Activated CD4-positive, alpha-beta T cell treated with anti-CD3 and anti-CD28 coated beads, Interleukin-2, Interleukin-6, amounts not matched to agents 100 ng/mL and 50 ng/mL, durations not matched to agents 16 hours and 8 hours (primary cell): ENCODE measurements at places on chromosomes 6 and 20.

DNA sequence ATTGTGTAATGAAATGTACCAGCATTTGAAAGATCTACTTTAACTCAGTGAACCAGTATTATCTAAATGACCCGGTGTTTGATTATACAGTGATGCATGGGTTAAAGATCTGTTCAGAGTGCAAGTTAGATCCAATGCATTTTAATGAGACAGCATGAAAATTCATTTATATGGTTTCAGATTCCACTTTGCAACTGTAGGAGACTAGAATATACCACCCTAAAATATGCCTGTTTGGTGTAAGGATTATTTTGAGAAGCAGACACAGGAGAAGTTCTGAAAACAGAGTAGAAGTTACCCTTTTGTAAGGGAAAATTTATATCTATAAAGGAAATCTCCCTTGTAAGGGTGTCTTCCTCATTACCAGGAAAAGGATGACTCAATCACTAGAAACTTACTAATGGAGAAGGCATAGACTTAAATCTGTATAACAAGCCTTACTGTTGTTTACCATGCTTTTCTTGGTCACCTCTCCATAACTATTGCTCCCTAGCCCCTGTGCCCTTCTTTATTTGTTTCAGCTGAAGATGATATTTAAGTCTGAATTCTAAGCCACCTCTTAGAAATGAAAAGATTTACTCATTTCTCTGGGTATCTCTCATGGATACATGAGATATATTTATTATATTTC, 105.4 kb downstream of the NCOA3 start:
- peak; percentile 50 for DNase-seq

DNA sequence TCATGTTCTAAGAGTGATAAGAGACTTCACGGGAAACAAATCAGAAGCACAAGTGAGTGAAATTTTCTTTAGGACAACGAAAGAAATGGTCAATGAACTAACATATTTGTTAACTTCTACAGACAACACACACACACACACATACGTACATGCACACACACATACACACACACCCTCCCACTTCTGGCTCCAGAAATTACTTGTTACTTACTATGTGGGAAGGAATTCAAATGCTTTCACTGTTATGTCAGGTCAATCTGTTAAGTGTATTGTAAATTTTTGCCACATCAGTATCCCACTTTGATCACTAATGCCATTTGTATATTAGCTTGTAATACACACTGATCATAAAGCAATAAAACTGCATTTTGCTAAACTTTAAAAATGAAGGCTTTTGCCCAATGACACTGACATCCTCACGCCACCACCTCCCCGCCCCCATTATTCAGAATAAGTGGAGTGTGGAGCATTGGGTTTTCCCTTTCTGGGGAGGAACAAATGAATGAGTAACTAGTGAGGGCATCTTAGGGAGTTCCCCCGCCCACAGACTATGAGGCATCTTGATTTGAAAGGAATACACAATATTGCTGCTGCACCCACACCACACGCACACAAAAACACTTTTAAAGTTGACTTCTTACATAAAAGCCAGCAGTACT, 76.2 kb downstream of the ATXN1 start:
- DNase-seq = peak; percentile 88

DNA sequence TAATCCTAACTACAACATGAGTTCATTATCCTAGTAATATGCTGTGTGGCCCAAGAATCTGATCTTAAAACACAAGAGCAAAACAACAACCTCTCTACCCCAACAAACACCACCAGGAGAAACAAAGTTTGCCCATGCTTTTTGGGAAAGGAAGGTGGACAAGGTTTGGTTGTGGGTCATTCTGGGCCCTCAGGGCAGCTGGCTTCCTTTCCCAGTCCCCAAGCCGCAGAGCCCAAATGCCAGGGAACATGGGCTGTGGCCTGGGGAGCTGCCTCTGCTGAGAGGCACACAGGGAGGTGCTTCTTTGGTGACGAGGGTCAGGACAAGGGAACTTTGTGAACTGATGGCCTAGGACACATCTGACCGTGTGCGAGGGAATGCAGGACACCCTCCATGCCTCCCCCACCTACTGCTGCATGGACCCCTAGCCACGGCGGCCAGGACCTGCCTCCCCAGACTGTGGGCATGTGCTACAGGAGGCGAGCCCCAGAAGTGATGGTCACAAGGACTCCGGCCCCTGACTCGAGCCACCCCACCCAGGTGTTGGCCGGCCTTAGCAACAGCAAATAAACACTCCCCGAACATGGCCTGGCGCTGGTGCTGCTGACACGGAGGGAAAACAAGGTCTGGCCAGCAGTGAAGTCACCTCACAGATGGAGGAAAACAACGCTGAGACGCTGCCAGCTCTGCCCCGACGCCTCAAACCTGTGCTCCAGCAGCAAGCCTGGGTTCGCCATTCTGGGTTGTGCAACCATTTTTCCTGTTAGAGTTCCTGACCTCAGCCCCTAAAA, 55.6 kb downstream of the RRBP1 start:
- DNase-seq = no peak

DNA sequence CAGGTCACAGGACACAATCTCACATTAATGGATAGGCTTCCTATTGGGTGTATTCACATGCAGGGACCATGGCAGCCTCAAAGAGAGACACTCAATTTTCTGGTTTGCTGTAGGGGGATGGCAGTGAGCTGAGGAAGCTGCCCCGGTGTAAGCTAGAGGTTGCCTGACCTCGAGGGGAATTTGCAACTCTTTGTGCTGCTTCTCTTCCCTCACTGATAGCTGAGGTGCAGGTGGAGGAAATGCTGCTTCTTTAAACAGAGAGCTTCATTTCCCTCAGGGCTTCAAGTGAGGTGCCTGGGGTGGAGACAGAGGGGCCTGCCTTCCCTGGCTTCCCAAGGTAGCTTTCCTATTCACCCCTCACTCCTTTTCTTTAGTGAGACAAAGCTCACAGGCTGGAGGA, 151.9 kb downstream of the CD83 start:
- no peak for DNase-seq

DNA sequence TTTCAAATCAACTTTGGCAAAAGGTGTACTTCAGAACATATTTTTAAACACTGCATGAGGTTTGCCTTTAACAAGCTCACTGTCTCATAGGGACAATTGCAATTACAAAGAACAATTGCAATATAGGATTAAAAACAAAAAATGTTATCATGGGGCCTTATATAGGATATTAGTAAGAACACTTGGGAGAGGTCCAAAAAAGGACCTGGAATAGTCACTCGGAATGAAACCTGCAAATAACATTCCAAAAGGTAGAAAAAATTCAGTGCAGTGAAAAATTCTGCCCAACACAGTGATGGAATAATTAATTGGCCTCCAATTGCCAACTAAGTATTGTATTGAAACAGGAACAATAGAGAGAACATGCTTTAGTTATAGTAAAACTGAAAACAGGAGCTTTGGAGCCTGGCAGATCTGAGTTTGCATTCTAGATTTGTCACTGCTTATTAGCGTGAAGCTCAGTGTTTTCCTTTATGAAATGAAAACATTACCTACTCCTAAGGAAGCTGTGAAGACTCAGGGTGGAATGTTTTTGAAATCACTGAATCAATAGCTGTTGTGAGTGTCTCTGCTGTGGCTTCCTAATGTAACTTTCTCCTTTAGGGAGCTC, 172.6 kb upstream of the BMP5 start:
- DNase-seq = no peak

DNA sequence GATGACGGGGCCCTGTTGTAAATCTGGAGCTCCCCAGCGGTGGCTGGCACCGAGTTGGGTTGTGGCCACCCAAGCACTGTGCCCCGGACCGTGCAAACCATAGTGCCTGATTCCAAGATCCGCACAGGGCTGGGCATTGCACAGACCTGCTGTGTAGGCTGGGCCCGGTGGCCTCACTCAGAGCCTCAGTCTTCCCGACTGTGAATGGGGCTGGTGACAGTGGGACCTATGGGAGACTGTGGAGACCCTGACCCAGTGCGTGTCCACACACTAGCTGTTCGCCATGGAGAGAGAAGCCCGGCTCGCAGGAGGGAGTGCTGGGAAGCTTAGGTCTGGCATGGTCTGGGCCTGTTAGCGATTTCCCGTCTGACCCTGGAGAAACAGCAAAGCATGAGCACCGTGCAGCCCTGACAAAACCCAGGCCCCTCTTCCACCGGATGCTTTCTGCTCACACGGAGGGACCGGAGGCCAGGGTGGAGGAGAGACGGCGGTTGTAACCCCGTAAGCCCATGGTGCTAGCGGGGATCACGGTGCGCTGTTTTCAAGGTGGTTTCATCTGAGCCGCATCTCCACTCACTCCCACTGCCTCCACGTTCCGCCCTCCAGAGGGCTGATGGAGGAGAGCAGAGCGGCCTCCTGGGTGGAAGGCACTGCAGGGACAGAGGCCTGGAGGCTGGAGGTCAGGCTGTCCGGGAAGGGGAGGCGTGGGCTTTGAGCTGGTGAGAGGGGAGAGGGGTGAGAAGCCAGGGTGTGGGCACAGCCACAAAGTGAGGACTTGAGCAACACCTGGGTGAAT, 52.2 kb downstream of the SRC start:
- DNase-seq = no peak

DNA sequence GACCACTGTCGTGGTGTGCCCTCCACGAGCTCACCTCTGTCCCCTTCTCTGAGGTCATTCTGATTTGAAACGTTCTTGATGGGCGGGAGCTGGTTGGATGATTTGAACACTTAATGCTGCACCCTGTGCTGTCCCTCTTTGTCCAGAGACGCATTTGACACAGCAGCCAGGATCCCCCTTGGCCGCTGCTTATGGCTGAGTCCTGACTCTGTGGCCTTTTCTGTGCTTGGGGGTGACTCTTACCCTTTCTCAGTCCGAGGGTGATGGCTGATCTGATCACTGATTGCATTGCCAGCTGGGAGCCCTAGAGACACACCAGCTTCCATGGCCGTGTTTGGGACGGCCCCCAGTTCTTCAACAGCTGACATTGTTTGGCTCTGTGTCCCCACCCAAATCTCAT, 43.5 kb upstream of the FRMD1 start:
- no peak for DNase-seq

DNA sequence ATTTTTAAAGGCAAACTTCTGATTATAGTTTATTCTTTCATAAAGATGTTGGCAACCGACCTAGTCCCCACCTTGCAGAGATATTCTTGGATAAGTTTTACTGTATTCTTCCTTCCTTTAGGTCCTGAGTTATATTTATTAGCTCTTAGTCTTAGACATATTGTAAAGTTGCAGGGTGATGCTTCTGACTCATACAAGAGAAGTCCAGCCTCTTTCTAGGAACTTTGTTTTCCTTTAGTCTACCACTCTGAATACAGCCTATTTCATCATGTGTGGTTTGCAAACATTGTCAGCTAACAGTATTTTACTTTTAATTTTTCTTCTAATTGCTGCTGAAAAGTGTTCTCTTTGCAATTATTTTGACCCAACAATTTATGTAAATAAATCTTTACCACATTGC, 686.7 kb downstream of the COL12A1 start:
- DNase-seq = no peak

DNA sequence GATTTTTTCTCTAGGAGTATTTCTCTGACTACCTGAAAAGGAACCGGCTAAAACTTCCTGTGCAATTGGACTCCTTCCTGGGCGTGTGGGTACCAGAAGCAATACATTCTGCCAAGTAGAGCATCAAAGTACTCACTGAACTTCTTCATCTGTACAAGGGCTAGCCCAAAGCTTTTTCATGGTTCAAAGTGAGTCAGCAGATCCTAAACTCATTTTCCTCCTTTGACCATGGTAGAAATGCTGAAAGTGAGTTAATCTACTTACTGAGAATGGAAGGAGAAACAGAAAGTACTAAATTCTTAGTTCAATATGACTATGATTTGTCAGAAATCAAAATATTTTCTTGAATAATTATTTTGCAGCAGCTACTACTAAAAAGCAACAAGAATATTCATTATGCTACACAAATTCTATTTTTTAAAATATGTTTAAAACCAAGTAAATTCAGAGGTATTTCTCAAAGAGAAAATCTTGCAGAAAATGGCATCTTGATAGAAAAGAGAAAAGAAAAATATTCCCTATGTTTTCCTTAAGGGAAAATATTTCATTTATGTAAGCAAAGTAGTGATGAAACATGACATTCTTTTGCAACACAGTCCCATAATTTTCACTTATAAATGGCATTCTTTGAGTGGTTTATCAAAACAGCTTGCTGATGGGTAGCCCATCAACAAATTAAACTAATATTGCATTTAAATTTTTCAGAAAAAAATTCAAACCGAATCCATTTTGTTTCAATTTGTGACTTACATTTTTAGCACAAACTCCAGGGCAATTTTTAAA, 3.7 kb upstream of the BEND6 start:
- DNase-seq = peak; percentile 41

GRCh38 chr20:43667341-43668132, 623 bp downstream of the MYBL2 start:
- DNase-seq = peak; percentile 30

- no peak for DNase-seq
Observed at GRCh38 chr6:7526755-7527154, 14.7 kb upstream of the DSP start.

DNA sequence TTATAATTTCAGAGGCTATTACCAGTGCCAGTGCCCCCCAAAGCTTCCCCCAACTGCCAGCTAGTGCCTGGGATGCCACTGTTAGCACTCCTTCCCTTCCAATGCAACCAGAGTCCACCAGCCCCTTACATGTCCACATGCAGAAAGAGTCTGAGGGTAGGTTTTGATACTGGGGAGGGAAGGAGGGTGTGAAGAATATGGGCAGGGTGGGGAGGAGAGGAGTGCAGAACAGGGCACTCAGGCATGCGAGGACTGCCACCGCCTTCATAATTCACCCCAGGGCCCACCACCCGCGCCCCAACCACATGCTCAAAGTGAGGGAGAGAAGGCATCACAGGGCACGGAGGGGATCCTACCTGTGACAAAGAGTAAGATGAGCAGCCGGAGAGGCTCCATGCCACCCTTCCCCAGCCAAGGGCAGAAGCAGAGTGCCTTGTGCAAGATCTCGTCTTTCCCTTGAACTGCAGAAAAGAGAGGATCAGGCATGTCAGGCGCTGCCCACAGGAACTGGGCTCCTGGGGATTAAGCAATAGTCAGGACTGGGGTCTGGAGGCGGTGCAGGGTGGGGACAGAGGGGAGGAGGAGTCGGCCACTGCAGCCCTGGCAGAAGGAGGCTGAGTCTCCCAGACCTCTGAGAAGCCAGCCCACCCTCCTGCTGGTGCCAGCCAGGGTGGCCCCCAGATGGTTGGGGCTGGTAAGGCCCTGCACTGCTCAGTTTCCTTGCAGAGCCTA, at the start of gene TREM2:
TSS of gene TREM2 (minus strand) at position 430 of the 732 bp plus-strand sequence. CDS start at position 396, 34 bp downstream.
- no peak for DNase-seq

DNA sequence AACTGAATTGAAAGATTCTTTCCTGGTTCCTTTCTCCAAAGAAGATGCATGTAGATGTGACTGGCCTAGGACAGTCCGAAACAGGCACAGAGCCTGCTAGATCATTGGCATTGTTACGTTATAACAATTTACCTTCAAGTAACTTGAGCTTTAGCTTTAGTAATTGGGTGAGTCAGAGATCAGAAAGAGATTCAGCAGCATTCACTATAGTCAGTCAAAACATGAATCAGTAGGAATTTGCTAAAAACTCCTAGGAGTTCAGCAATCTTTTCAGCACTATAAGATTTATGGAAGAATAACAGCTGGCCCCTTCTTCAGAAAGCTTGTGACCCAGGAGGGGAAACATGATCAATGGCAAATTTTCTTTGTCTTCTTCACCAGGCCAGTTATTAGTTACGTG, 281.7 kb upstream of the PRDM1 start:
- DNase-seq = no peak
